ENCODE measurements at places on chromosomes 12 and 14. TPM values are rescaled to one million over a fixed set of nuclear protein-coding genes. Genes with fewer than 3 reads are reported as not detected.

The FGD6 gene
- total RNA-seq = 26.3 TPM

The WNT1 gene
- not detected for total RNA-seq

The C12orf54 gene
- total RNA-seq = not detected

The KRT5 gene
- not detected for total RNA-seq

The RDH12 gene
- not detected for total RNA-seq

The POTEG gene
- total RNA-seq = not detected

The DLK1 gene
- total RNA-seq = 2.8 TPM

The PLEKHG7 gene
- total RNA-seq = not detected

The GALNT16 gene
- total RNA-seq = 70.5 TPM

The PXMP2 gene
- 42.3 TPM for total RNA-seq

The LTBR gene
- 23.5 TPM for total RNA-seq

- no peak for DNase-seq
These were observed 126.9 kb downstream of the PAPOLA start for GRCh38 chr14:96629082-96629481.

DNA sequence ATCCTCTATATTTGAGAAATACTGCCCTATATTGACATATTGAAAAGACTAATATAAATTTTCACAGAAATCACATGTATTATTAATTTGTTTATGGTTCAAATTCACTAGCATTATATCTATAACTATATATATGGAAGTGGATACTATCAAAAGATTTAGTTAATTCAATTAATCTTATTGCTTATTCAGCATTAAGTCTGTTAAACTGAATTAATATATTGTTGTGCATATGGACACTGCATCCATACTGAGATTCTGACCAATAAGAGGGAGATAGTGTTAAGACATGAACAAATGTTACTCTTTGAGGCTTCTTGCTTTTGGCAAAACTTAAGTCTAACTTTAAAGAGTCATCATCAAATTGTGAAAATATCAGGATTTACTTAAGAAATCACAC lies 52.0 kb upstream of the C12orf50 start:
- DNase-seq = no peak

DNA sequence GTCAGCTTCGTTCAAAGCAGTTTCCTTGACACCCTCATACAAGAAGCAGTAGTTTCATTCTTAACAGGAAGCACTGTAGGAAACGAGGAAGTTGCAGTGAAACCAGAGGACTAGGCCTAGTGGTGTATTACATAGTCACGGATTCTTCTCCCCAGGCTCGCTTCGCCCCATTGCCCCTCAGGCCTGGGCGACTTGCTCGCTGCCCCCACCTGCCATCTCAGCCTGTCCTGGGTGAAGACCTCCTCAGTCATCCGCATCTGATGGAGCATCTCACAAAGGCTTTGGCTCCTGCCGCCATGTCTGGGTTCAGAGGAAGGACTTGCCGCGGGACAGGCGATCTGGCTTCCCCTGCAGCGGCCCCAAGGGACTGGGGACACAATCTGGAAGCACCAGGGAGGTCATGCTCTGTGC lies 93.5 kb downstream of the LMNTD1 start:
- peak; percentile 23 for DNase-seq

GRCh38 chr12:132345561-132346200 lies 16.3 kb upstream of the GALNT9 start:
- no peak for DNase-seq

GRCh38 chr12:45737638-45738037 lies 8.1 kb downstream of the ARID2 start:
- no peak for DNase-seq

- DNase-seq = no peak
These were observed 571.4 kb downstream of the NOVA1 start for GRCh38 chr14:26026384-26026783.

- no peak for DNase-seq
These were observed 870.3 kb upstream of the SEL1L start for GRCh38 chr14:82403987-82404386.

- DNase-seq = no peak
These were observed 259.6 kb upstream of the RGS6 start for GRCh38 chr14:71672596-71672995.

- DNase-seq = no peak
These were observed 41.1 kb downstream of the SERPINA3 start for GRCh38 chr14:94653321-94653720.

GRCh38 chr14:64186231-64187129 lies 107.7 kb downstream of the ESR2 start:
- no peak for DNase-seq

DNA sequence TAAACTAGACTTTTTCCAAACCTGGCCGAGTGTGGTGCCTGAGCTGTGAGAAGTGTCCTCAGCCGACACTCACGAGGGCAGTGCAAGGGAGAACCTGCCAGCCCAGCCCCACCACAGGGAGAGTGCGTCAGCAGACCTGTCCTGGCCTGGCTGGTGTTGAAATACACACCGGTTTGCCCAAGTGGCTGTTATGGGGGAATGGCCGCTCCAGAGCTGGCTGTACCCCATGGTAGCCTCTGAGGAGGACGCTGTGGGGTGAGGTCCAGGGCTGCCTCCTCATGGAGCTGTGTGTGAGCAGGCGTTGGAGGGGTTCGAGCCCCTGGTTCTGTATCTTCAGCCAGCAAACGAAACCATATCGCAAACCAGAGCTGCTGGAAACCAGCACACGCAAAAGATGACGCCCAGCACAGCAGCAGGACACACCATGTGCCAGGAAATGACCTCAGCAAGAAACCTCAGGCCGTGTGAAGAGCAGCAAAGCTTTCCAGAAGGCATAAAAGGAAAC lies 9.4 kb downstream of the ANKRD9 start:
- DNase-seq = peak; percentile 77

DNA sequence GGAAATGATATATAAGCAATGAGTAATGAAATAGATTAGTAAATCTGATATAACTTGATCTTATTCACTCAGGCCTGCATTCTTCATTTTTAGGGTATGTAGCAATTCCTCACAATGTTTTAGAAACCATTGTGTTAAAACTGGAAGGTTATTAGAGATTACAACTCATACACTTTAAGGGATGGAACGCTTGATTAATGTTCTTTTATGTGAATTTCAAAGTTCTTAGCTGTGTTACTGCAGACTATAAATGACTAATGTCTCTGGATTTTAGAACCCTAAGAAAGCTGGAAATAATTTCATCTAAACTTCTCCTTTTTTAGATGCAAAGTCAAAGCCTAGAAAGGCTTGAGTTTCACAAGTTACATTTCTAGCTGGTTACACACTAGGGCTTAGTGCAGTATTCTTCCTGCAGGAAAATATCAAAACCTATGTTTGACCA lies 148.2 kb upstream of the CLEC14A start:
- no peak for DNase-seq
